Skeletal muscle tissue (tissue), 5 donors: ENCODE measurements at places on chromosomes 13 and 19. TPM values are rescaled to one million over a fixed set of nuclear protein-coding genes. Genes with fewer than 3 reads are reported as not detected.

The GNG7 gene
- 1.6 TPM for total RNA-seq

The ZNF443 gene
- total RNA-seq, result 4.7 TPM

The ZNF543 gene
- total RNA-seq, result 18.8 TPM

The PINLYP gene
- 6.8 TPM for total RNA-seq

The GFY gene
- not detected for total RNA-seq

The ZNF284 gene
- 2.6 TPM for total RNA-seq

The UBAC2 gene
- 100 TPM for total RNA-seq

The UBXN6 gene
- total RNA-seq, result 89.8 TPM

The ZNF155 gene
- total RNA-seq, result 13.0 TPM

The KRTDAP gene
- not detected for total RNA-seq

The C19orf44 gene
- 2.6 TPM for total RNA-seq

The PTGIR gene
- 3.1 TPM for total RNA-seq

The LGALS14 gene
- not detected for total RNA-seq

The CACNG6 gene
- 17.7 TPM for total RNA-seq

The CPB2 gene
- not detected for total RNA-seq

The CTU1 gene
- 4.2 TPM for total RNA-seq

The TEKTIP1 gene
- total RNA-seq, result not detected

The ATP8B3 gene
- total RNA-seq, result 0.52 TPM

The PLPPR2 gene
- 4.7 TPM for total RNA-seq

The ZNF738 gene
- 15.7 TPM for total RNA-seq

The KLK3 gene
- not detected for total RNA-seq

The GDF15 gene
- total RNA-seq, result 1.0 TPM

The KCNRG gene
- 2.1 TPM for total RNA-seq

The ZNF222 gene
- 5.7 TPM for total RNA-seq

The CLEC11A gene
- 11.5 TPM for total RNA-seq

The ZNF226 gene
- 15.7 TPM for total RNA-seq

The PEAK3 gene
- total RNA-seq, result not detected

The ZNF835 gene
- total RNA-seq, result 3.1 TPM

The CYSLTR2 gene
- under 0.01 TPM for total RNA-seq

The NANOS3 gene
- not detected for total RNA-seq

The CGB2 gene
- not detected for total RNA-seq

The SPIB gene
- under 0.01 TPM for total RNA-seq
